ENCODE measurements at places on chromosomes 4 and X. TPM values are rescaled to one million over a fixed set of nuclear protein-coding genes. Genes with fewer than 3 reads are reported as not detected.

DNA sequence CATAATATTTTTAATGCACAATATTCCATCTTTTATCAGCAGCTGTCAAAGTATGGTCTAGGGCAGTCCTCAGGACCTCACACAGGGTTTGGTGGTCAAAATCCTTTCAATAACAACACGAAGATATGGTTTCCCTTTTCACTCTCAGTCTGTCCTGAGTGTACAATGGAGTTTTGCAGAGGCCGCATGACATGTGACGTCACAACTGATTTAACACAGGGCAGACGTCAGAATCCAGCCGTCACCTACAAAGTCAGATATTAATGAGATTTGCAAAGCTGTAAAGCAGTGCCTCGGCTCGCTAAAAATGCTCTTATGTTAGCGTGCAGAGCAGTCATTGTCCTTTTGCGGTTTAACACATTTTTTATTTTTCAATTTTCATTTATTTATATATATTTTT is 12.5 kb downstream of the ABLIM2 start:
- no peaks in the 10 kb centered on the region for H3K4me1 ChIP-seq
- no peak overlapping the region for H3K4me3 ChIP-seq
- H3K36me3 ChIP-seq, result no peaks in the 10 kb centered on the region
- no peak for DNase-seq
- H3K27me3 ChIP-seq, result no peaks in the 10 kb centered on the region

GRCh38 chrX:41686788-41687187 is 2.0 kb upstream of the GPR34 start:
- no peak for DNase-seq
- no peak overlapping the region for H3K27ac ChIP-seq
- no peaks in the 10 kb centered on the region for H3K36me3 ChIP-seq
- H3K4me3 ChIP-seq, result no peak overlapping the region
- H3K4me1 ChIP-seq, result no peaks in the 10 kb centered on the region
- H3K27me3 ChIP-seq, result no peaks in the 10 kb centered on the region

GRCh38 chr4:104868533-104868932 is 278.1 kb upstream of the TET2 start:
- no peaks in the 10 kb centered on the region for H3K36me3 ChIP-seq
- no peaks in the 10 kb centered on the region for H3K4me1 ChIP-seq
- no peak overlapping the region for H3K4me3 ChIP-seq

GRCh38 chrX:40108959-40109287 is 11.2 kb upstream of the BCOR start:
- H3K36me3 ChIP-seq, result no peaks in the 10 kb centered on the region
- peak overlapping the region; percentile 44 for H3K27ac ChIP-seq
- H3K4me1 ChIP-seq, result peaks cover 32% of the 10 kb centered on the region
- H3K27me3 ChIP-seq, result no peaks in the 10 kb centered on the region

DNA sequence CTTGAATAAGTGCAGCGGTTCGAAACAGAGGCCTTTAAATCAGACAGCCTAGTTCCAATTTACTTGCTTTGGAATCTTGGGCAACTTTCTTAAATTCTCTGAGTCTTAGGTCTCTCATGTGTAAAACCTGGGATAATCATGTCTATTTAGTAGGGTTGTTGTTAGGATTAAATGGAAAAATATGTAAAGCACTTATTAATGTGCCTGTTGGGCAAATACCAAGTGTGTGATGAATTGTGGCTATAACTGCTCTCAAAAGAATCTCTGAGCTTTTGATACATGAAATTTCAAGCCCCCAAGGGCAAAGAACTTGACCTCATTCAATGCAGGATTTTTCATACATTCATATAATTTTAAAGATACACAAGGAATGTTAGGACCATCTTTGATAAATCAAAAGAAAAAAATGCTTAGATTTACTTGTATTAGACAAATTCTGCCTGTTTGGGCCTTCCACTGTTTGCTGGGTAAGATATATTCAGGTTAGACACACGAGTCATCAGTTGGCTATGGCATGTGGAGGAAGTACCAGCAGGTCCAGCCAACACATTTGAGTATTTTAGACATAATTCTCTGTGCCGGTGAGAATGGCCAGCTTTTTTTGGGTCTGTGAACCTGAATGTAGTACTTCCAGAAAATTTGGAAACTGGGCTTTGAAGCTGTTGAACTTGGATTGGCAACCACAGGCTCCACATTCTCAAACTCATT is 241.4 kb upstream of the CNKSR2 start:
- no peaks in the 10 kb centered on the region for H3K36me3 ChIP-seq
- H3K4me3 ChIP-seq, result no peak overlapping the region
- no peak for DNase-seq
- H3K27me3 ChIP-seq, result no peaks in the 10 kb centered on the region
- no peak overlapping the region for H3K27ac ChIP-seq

DNA sequence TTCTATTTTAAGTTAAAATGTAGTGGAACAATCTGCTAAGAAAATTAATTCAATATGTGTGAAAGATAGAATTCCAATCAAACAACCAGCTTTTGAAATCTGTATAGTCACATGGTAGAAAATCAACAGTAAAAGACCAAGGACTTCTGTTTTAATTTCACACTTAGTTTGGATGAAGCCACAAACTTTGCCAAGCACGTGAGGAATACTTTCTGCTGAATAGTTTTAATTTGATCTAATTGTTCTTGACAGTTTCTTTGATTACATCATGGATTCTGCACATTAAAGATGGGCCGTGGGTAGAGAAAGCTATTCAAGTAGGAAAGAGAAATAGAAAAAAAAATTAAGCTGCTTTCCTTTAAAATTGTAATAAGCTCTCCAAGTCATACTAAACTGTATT is 137.9 kb upstream of the FAM241A start:
- peaks cover 64% of the 10 kb centered on the region for H3K27me3 ChIP-seq
- H3K27ac ChIP-seq, result no peak overlapping the region
- no peaks in the 10 kb centered on the region for H3K36me3 ChIP-seq
- DNase-seq, result no peak
- H3K4me1 ChIP-seq, result no peaks in the 10 kb centered on the region

GRCh38 chrX:112254896-112255295 is 172.3 kb upstream of the TRPC5 start:
- H3K36me3 ChIP-seq, result no peaks in the 10 kb centered on the region
- no peaks in the 10 kb centered on the region for H3K27me3 ChIP-seq
- H3K27ac ChIP-seq, result no peak overlapping the region
- no peak for DNase-seq
- H3K4me1 ChIP-seq, result no peaks in the 10 kb centered on the region

The MAGEA1 gene
- total RNA-seq, result 0.07 TPM
